ENCODE measurements at places on chromosomes 2 and 18.

DNA sequence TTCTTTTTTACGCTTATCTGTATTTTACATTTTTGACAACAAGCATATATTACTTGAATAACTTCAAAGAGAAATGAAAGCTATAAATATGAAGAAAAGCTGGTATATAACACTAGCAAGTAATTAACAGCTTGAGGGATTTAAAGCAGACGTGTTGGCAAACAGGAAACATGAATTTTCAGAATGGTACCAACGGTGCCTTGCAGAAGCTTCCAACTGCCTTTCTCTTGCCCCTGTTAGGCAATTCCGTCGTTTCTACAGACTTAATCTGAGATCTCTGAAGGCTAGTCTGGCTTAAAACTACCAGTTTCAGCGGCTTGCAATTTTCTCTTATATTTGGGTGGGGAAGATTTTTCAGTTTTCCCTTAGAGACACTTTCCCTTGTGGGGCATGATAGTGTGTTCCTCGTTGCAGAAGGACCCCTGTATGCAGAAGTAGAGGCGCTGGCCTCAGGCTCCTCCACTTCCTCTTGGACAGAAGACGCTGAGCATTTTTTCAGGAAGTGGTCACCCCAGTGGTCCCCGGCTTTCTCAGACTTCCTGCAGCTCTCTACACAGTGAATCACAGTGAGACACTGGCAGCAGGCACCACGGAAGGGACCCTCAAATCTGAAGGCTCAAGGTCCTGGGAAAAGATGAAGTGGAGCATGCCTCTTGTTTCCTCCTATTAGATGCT lies 56.2 kb upstream of the SLC16A14 start:
- DNase-seq = peak; percentile 27
- H3K27ac ChIP-seq = no peak overlapping the region
- H3K4me3 ChIP-seq = peak overlapping the region; percentile 27
- peaks cover 14% of the 10 kb centered on the region for H3K4me1 ChIP-seq

- no peaks in the 10 kb centered on the region for H3K27me3 ChIP-seq
- no peak overlapping the region for H3K27ac ChIP-seq
- H3K4me1 ChIP-seq = no peaks in the 10 kb centered on the region
- DNase-seq = no peak
- no peak overlapping the region for H3K4me3 ChIP-seq
Observed at GRCh38 chr2:217851191-217852020, 151.4 kb downstream of the TNS1 start.

GRCh38 chr2:100960688-100961087 lies 41.4 kb upstream of the RPL31 start:
- no peak for DNase-seq
- peaks cover 8% of the 10 kb centered on the region for H3K4me1 ChIP-seq
- H3K4me3 ChIP-seq = no peak overlapping the region
- no peaks in the 10 kb centered on the region for H3K27me3 ChIP-seq
- H3K36me3 ChIP-seq = peaks cover 3% of the 10 kb centered on the region

DNA sequence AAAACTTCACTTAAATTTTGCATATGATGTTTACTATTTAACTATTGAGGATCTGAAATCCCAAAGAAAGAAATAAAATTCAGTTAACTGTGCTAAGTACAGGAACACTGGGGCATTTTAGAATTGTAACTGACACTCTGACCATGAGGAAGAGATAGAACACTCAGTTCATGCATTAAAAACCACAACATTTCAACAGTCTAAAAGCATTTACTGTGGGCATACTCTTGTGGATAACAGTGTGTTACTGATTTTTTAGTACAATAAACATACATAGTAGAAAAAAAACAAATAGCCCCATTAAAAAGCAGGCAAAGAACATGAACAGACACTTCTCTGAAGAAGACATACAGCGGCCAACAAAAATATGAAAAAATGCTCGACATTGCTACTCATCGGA lies 1122.7 kb upstream of the PIK3C3 start:
- no peak overlapping the region for H3K4me3 ChIP-seq
- H3K27ac ChIP-seq = no peak overlapping the region
- no peaks in the 10 kb centered on the region for H3K36me3 ChIP-seq
- no peaks in the 10 kb centered on the region for H3K4me1 ChIP-seq
- no peaks in the 10 kb centered on the region for H3K27me3 ChIP-seq
- DNase-seq = no peak

GRCh38 chr2:5227062-5227699 lies 465.0 kb upstream of the SOX11 start:
- no peaks in the 10 kb centered on the region for H3K36me3 ChIP-seq
- no peak overlapping the region for H3K4me3 ChIP-seq
- H3K27ac ChIP-seq = no peak overlapping the region
- H3K4me1 ChIP-seq = no peaks in the 10 kb centered on the region
- no peak for DNase-seq

DNA sequence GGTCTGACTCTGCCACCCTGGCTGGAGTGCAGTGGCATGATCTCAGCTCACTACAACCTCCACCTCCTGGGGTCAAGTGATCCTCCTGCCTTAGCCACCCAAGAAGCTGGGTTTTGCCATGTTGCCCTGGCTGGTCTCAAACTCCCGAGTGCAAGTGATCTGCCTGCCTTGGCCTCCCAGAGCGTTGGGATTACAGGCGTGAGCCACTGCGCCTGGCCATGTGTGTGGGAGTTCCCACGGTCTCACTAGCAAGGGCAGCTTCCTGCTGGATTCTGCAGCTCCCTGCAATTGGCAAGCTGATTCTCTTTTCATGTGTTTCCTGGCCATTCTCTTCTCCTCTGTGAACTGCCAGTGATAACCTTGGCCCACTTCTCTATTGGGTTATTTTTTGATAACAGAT lies 84.0 kb downstream of the USP40 start:
- H3K27ac ChIP-seq = no peak overlapping the region
- no peaks in the 10 kb centered on the region for H3K27me3 ChIP-seq
- peaks cover 2% of the 10 kb centered on the region for H3K36me3 ChIP-seq
- no peaks in the 10 kb centered on the region for H3K4me1 ChIP-seq
- DNase-seq = no peak
- H3K4me3 ChIP-seq = no peak overlapping the region

DNA sequence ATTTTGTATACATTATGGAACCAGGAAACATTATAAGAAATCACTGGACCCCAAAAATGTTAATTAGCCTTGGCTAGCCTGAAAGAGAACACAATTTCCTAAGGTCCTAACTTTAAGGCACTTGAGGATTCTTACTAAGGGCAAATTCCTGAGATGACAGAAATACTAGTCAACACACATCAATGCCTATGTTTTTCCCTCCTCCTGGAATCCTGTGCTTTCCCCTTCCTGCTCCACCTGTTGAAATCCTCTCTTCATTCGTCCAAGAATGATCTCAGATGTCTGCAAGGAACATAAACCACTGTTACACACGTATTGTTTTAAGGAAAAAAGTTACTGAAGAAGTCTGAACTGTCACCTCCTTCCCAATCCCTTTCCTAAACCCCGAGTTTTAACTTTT lies 21.2 kb upstream of the DARS1 start:
- H3K4me1 ChIP-seq = peaks cover 24% of the 10 kb centered on the region
- H3K4me3 ChIP-seq = no peak overlapping the region
- DNase-seq = no peak

DNA sequence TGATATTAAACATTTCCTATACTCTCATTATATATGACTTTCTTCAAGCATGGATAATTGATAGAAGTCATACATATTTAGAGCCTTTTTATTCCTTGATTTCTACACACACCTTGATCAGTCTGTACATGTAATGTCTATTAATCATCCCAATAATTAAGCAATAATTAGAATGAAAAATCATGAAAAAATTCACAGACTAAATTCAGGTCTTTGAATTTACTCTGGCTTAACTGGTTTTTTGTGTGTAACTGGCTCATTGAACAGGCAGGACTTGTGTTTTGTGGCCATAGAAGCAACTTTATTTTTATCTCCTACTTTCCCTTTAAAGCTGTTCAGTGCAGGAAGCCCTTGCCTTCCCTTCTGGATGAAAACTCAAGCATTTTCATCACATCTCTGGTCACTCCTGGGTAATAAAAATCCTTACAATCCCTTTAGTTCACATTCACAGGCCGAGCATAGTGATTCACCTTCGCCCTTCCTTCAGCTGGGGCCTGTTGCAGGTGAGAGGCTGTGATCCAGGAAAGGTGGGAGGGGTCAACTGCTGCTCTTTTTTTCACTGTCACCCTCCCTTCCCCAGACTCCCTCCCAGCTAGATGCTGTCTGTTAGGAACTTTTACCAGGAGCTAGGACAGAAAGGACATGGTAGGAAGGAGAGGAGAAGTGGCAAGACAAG lies 58.0 kb upstream of the ITSN2 start:
- H3K4me3 ChIP-seq = no peak overlapping the region
- DNase-seq = no peak
- H3K27ac ChIP-seq = no peak overlapping the region

DNA sequence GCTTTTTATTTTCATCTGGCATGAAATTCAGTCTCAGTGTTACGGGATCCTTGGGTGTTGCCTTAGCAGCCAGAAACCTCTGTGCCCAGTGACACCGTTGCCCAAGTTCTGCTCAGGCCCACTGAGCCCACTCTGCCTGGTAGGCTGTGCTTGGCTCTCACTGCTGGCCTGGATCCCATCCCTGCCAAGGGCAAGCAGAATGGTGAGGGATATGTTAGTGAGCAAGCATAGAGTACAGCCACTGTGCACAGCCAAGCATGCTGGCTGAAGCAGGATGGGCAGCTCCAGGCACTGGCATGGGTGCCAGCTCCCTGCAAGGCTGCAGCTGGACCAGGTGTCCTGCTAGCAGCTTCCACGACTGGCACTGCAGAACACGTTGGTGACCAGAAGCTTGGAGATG lies 194.7 kb upstream of the TFPI start:
- DNase-seq = no peak
- no peak overlapping the region for H3K27ac ChIP-seq
- H3K4me1 ChIP-seq = no peaks in the 10 kb centered on the region
- no peak overlapping the region for H3K4me3 ChIP-seq
- H3K36me3 ChIP-seq = no peaks in the 10 kb centered on the region

- no peak overlapping the region for H3K4me3 ChIP-seq
- no peaks in the 10 kb centered on the region for H3K27me3 ChIP-seq
- H3K36me3 ChIP-seq = no peaks in the 10 kb centered on the region
- no peaks in the 10 kb centered on the region for H3K4me1 ChIP-seq
- no peak overlapping the region for H3K27ac ChIP-seq
- no peak for DNase-seq
Observed at GRCh38 chr2:44285174-44285573, 9.9 kb downstream of the SLC3A1 start.

GRCh38 chr2:74772046-74772445 lies 61.9 kb upstream of the HK2 start:
- H3K27ac ChIP-seq = no peak overlapping the region
- H3K36me3 ChIP-seq = no peaks in the 10 kb centered on the region
- H3K4me3 ChIP-seq = no peak overlapping the region
- no peak for DNase-seq
- H3K4me1 ChIP-seq = peaks cover under 1% of the 10 kb centered on the region

DNA sequence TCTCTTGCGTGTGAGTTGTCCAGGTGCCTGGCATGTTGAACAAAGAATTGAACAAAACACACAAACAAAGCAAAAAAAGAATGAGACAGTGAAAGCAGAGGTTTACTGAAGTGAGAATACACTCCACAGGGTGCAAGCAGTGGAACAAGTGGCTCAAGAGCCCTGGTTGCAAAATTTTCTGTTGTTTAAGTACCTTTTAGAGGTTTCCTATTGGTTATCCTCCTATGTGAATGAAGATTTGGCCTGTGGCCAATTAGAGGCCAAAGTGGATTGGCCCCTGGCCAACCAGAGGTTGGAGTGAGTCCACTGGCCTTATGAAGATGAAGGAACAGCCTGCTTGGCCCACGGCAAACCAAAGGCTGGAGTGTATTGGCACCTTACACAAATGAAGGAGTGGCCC lies 1188.5 kb upstream of the NRXN1 start:
- H3K27ac ChIP-seq = no peak overlapping the region
- H3K27me3 ChIP-seq = no peaks in the 10 kb centered on the region
- no peaks in the 10 kb centered on the region for H3K4me1 ChIP-seq
- no peak overlapping the region for H3K4me3 ChIP-seq

DNA sequence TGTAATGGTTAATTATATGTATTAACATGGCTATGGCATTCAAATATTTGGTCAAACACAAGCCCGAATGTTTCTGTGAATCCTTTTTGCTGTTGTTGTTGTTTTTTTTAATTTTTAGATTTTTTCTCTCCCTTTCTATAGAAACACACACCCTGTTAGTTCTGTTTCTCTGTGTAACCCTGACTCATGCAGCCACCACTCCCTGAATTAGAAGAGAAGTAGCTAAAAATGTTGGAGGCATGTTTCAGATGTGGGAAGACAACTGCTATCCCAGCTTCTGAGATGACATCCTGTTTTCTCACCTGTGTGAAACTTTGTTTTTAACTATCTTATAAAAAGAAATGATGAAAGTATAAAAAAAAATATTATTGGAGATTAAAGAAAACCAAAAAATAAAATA lies 219.6 kb upstream of the RGPD4 start:
- no peaks in the 10 kb centered on the region for H3K4me1 ChIP-seq
- no peaks in the 10 kb centered on the region for H3K36me3 ChIP-seq
- no peak overlapping the region for H3K27ac ChIP-seq
- H3K4me3 ChIP-seq = no peak overlapping the region
- no peak for DNase-seq
- no peaks in the 10 kb centered on the region for H3K27me3 ChIP-seq

DNA sequence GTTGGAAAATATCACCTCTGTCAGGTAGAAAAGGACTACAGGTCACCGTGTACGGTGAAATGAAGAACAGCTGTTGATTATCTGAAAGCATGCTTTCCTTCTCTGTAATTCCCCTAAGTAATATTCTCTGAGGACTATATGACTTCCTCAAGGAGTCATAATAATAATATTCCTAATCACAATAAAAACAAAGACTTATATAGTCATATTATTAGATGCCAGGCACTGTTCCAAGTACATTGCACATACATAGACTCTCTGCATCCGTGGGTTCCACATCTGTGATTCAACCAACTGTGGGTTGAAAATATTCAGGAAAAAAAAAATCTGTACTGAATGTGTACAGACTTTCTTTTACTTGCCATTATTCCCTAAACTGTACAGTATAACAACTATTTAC lies 512.4 kb upstream of the ID2 start:
- no peaks in the 10 kb centered on the region for H3K36me3 ChIP-seq
- no peak for DNase-seq
- H3K27ac ChIP-seq = no peak overlapping the region
- no peaks in the 10 kb centered on the region for H3K27me3 ChIP-seq
- H3K4me3 ChIP-seq = no peak overlapping the region
- peaks cover 10% of the 10 kb centered on the region for H3K4me1 ChIP-seq

DNA sequence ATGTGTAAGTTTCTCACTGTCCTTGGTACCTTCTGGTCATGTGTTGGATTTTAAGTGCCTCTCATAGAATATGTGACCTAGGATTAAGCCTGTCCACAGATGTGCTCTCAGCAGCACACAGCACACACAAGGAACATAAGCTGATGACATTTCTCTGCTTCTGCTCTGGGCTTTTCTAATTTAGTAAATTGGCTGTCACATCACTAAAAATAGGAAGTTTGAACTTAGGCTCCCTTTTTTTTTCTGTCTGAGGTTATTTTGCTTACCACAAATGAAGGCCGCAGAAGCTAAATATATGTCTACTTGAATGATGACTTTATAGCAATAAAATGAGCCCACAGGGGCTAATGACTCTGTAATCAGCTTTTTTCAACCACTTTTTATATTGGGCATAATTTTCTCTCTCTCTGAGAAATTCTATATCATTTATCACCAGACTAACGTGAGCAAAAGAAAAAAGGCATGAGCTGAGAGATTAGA lies 150.2 kb upstream of the KLHL14 start:
- no peaks in the 10 kb centered on the region for H3K36me3 ChIP-seq
- no peak overlapping the region for H3K27ac ChIP-seq
- no peak overlapping the region for H3K4me3 ChIP-seq
- no peak for DNase-seq
- H3K4me1 ChIP-seq = no peaks in the 10 kb centered on the region

All from activated CD8-positive, alpha-beta T cell treated with anti-CD3 and anti-CD28 coated beads for 36 hours (primary cell).